ENCODE measurements at places on chromosomes 6 and 20. TPM values are rescaled to one million over a fixed set of nuclear protein-coding genes. Genes with fewer than 3 reads are reported as not detected.

ZMYND8 gene
- total RNA-seq, result 29.0 TPM

NINL gene
- total RNA-seq, result 11.3 TPM

- DNase-seq, result peak; percentile 85
Measured at GRCh38 chr6:150417899-150418826, 49.4 kb downstream of the IYD start.

DNA sequence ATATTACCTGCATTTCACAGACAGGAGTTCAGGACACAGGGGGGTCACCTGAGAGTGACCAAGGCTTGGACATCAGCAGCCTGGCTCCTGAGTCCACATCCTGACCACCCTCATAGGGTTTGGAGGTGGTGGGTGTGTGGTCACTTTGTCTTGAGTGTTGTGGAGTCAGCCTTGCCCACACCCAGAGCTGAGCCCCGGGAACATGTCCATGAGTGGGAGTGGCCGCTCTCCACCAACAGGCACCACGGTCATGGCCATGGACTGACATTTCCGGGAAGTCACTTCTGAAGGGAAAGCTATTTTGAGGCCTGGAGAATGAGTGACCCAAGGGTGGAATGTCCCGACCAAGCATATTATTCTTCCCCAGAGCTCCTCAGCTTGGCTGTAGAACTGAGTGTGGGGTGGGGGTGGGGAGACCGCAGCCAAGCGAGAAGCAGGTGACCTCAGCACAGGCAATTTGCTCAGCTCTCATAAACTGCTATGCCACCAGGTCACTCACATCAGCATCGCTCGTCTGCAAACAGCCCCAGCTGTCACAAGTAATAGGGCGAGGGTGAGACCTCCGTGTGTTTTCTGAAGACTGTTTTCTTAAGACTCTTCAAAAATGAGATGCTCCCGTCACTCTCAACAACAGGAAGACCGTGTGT lies 348.6 kb upstream of the CDH4 start:
- no peak for DNase-seq

RREB1 gene
- total RNA-seq, result 25.9 TPM

- no peak for DNase-seq
Measured at GRCh38 chr20:44087857-44088120, 99.2 kb downstream of the JPH2 start.

PLCB1 gene
- 147 TPM for total RNA-seq

GSTA2 gene
- total RNA-seq, result not detected

FRK gene
- 7.3 TPM for total RNA-seq

DNA sequence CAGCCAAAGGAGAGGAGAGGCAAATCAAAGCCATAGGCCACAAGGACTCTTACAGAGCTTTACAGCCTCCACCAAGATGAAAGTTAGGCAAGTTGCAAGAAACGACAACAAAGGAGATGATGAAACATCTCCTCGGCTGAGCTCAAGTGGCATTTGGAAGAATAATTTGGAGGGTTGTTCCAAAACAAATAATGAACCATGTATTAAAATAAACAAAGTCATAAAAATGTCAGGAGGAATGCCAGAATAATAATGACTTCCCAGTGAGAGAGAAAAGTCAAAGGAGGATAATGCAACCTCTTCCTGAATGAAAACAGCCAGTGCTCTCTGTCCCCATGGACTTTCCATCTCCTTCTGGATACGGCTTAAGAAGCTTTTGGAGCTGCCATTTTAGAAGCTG lies 371.4 kb upstream of the ID4 start:
- no peak for DNase-seq

AGER gene
- total RNA-seq, result 1.5 TPM

- no peak for DNase-seq
Measured at GRCh38 chr6:75624988-75625387, 23.3 kb downstream of the SENP6 start.

- DNase-seq, result no peak
Measured at GRCh38 chr6:156347656-156348055, 429.5 kb upstream of the ARID1B start.

DNA sequence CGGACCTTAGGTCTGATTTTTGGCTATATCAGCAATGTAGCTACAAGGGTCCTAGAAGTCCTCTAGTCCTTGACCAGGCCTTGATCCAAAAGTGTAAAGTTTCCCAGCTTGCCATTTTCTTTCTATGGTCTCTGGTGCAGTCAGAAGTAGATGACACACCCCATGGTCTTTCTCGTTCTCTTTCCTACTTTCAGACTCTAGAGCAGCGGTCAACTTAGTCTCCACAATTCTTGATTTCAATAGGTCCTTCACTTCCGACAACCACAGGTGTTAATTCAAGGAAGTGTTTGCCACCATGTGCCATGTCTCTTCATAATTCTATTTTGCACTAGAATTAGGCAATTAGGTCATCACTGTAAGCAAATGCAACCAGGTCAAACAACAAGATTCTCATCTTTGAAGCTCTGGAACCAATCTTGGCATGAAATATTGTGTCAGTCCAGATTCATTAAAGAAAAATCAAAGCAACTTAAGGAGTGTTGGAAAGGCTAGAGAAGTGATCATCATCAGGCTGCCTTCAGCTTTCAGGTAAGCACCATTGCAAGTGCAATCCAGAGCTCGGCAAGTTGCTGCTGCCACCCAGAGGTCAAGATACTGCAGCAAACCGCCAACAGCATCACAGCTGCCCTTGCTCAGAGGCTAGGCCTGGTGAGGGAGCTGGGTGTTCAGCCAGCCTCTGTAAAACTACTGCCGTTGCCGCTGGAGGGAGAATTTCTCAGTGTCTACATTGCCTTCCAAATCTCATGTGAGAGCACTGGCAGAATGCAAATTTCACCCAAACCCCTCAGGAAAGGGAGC lies 5.6 kb upstream of the SYNE1 start:
- no peak for DNase-seq

DNA sequence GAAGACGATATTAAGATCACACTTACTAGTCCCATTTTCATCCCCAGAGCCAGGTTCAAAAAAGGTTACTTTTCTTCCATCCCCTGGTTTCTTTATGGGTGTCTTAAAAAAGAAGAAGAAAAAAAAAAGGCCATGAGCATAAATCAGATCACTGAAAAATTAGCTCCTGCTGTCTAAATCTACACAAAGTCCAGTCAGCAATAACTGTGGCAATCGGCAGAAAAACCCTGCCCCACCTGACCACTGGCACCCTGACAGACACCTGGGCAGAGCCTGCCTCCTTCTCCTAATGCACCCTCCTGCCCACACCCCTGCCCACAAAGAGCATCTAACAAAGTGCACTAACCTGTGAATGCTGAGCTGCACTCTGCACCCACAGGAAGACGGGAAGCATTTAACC lies 69.8 kb downstream of the STAU1 start:
- no peak for DNase-seq

GRCh38 chr20:18780385-18781130 lies 33.0 kb upstream of the SCP2D1 start:
- DNase-seq, result no peak

EFCAB8 gene
- 0.95 TPM for total RNA-seq

OR2H1 gene
- total RNA-seq, result not detected

HDGFL1 gene
- total RNA-seq, result not detected

RBBP9 gene
- 21.9 TPM for total RNA-seq
